ENCODE measurements at places on chromosomes 5 and 9.

GRCh38 chr9:115964710-115965347 lies 188.8 kb upstream of the PAPPA start:
- no peaks in the 10 kb centered on the region for H3K36me3 ChIP-seq
- H3K27ac ChIP-seq: no peak overlapping the region
- no peaks in the 10 kb centered on the region for H3K4me1 ChIP-seq
- DNase-seq: no peak
- H3K27me3 ChIP-seq: no peaks in the 10 kb centered on the region

- H3K36me3 ChIP-seq: no peaks in the 10 kb centered on the region
- no peak overlapping the region for H3K4me3 ChIP-seq
Observed at GRCh38 chr9:130877300-130877699, 19.3 kb downstream of the QRFP start.

- no peaks in the 10 kb centered on the region for H3K27me3 ChIP-seq
- H3K27ac ChIP-seq: no peak overlapping the region
- no peaks in the 10 kb centered on the region for H3K4me1 ChIP-seq
- H3K36me3 ChIP-seq: no peaks in the 10 kb centered on the region
- no peak for DNase-seq
Observed at GRCh38 chr9:124693403-124693802, 77.7 kb downstream of the NR6A1 start.

- no peaks in the 10 kb centered on the region for H3K27me3 ChIP-seq
- H3K4me3 ChIP-seq: no peak overlapping the region
- no peak overlapping the region for H3K27ac ChIP-seq
- DNase-seq: no peak
- peaks cover 7% of the 10 kb centered on the region for H3K36me3 ChIP-seq
Observed at GRCh38 chr9:91138760-91139159, 223.0 kb downstream of the AUH start.

DNA sequence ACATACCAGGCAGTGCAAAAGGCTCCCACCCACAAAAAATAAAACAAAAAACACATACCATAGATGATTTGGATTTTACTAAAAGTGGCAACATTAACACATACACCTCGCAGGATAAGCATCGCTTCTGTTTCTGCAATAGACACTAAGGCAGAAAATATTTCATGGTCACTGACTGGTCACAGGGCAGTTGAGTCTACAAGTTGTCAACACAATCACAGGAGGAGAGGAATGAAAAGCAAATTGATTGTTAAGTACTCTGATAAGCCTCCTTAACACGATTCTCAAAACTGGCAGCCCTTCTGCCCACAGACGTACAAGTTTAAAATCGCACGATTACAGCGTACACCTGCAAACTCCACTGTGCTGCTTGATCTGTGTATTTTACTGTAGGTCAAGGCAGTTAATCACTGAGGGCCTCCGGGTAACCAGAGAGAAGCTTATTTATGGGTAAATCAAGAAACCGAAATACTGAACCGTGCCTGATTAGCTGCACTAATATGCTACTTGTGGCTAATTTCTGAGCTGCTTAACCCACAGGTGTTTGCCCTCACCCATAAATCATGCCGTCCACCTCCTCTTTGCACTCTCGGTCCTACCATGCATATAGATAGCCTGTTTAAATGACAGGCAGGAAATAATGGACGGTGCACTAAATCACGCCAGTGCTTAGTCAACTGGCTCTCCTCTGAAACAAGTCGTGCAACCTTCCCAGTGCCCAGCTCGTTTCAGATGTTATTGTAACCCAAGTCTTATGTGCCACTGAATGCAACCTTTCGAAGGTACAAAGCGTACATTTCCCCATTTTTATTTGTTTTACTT lies 659.4 kb upstream of the ADAMTS16 start:
- H3K4me3 ChIP-seq: no peak overlapping the region
- no peaks in the 10 kb centered on the region for H3K36me3 ChIP-seq
- no peak for DNase-seq
- H3K27ac ChIP-seq: no peak overlapping the region
